Stimulated activated CD4-positive, alpha-beta T cell treated with anti-CD3 and anti-CD28 coated beads, Interleukin-12 subunit alpha, Interleukin-12 subunit beta, amount 100 ng/mL, for 24 hours (primary cell): ENCODE measurements at places on chromosomes 6 and 20.

GRCh38 chr6:12516070-12516469, 200.5 kb upstream of the PHACTR1 start:
- no peak for DNase-seq

- no peak for DNase-seq
These were observed 8.5 kb upstream of the FABP7 start for GRCh38 chr6:122770835-122771601.

DNA sequence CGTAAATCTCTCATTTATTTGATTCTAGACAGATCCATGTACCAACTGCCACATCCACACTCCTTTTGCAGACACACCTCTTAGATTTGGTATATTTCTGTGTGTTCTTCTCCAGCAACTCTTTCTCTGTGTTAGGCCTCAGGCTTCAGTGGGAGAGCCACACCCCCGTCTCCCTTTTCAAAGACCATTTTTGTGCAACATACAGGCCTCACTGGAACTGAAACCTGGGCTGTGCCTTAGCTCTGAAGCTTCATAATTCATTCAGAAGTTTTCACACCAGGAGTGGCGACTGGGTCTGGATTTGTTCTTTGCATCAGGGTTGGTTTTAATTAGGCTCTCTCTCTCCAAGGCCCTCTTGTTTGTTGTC, 170.2 kb downstream of the THBS2 start:
- no peak for DNase-seq

GRCh38 chr6:142856624-142857232, 88.2 kb downstream of the HIVEP2 start:
- DNase-seq, result no peak

DNA sequence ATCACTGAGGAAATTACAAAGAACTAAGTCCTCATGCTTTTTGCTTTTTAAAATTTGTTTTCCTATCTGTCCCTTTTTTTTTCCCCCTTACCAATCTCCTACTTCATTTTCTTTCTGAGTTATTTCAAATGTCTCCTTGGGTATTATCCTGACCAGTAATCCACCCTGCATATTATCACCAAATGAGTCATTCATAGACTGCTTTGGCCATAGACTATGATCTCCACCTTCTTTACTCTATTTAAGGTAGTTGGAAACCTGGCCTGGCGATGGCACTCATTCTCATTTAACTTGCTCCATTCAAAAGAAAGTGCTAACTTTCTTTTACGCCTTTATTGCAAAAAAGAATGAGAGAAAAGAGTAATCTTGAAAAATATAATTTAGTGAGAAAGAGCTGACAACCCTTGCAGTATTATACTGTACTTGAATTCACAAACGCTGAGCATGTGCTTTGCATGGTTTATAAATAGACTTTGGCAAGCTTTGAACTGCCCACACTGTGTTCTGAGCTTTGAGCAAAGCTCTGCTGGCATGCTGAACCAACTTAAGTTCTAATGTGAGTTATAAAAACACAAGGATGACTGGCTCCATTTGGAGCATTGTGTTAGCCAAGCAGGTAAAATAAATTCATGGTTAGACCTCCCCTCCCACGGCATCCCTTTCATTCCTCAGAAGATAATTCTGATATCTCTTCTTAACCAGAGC, 198.9 kb downstream of the NKAIN2 start:
- DNase-seq, result no peak

DNA sequence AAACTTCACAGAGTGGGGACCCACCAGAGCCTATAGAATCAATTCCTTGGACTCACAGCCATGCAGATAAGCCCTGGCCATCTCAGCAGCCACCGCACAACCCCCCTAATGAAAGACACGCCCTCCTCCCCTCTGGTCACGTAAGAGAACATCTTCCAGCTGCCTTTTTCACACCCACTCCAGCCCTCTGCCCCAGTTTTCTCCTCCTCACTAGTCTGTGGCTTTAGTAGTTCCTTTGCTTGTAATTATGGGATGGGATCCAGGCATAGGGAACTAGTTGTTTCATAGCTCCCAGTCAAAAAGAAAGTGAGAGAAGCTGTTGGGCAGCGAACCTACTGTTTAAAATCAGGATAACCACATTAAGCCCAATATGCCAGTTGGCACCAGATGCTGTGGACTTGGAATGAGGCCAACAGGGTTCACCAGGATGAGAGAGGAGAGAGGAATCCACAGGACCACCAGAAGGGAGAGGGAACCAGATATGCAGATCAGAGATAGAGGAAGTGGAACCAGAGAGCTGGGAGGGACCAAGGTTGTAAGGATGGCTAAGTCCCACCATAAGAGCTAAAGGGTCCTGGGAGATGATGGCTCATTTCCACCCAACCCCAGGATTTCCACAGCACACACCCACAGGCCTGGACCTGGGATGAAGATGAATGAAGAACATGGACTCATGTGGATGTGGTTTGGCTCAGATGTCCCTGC, 9.0 kb upstream of the BTN3A1 start:
- no peak for DNase-seq

- DNase-seq, result no peak
These were observed 244.3 kb downstream of the TSHZ2 start for GRCh38 chr20:53216478-53216855.
